ENCODE measurements at places on chromosomes 16 and 17. TPM values are rescaled to one million over a fixed set of nuclear protein-coding genes. Genes with fewer than 3 reads are reported as not detected.
A peak's percentile ranks its signal among the peaks of the same experiment; 100 is the strongest.

Gene PYCARD
- 32.2 TPM for polyA plus RNA-seq

GRCh38 chr17:55433629-55434422, 12.2 kb upstream of the MMD start:
- peak; percentile 80 for DNase-seq

- no peak for DNase-seq
Measured at GRCh38 chr17:163514-164098, 17.8 kb downstream of the DOC2B start.

Gene KRTAP2-1
- polyA plus RNA-seq: not detected

All from A549 (cell line).